ENCODE measurements at places on chromosomes 12 and 14.

DNA sequence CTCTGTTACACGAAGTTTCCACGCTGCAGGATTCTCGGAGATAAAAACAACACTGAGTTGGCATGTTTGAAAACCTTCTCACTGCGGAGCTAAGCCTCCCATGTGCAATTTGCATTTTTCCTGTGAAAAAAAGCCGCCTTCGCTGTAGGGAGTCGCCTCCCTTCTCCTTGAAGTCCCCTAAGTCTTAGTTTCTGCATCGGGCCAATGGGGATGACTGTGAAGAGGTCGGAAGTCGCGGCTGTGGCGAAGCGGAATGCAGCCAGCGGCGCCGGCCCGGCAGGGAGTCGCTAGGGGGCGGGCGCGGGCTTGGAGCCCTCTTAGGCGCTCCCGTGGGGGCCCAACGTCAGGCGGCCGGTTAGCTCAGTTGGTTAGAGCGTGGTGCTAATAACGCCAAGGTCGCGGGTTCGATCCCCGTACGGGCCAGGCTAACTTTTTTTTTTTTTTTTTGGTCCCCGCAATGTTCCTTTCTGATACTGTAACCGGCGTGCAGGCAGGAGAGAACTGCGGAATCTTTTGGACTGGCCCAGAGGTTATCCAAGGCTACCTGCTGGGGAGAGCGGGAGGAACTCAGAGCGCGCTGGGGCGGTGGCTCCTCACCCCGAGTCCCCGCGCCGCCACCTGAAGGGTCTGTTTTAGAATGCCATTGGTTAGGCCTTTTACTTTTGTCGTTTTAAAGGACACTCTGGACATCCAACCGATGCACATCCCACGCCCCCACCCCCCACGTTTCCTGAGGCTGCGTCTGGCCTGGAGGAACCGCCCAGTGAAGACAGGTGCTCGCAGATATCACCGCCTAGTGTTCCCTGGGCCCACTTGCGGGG is 2.6 kb upstream of the ZNF839 start:
- peak; percentile 74 for DNase-seq

GRCh38 chr12:4091016-4091743 is 182.4 kb upstream of the CCND2 start:
- no peak for DNase-seq

GRCh38 chr12:98453070-98453469 is 62.3 kb upstream of the TMPO start:
- DNase-seq = no peak

- no peak for DNase-seq
Observed at GRCh38 chr14:95313707-95314106, 6.0 kb downstream of the CLMN start.

- no peak for DNase-seq
Observed at GRCh38 chr12:89347325-89347829, 4.9 kb downstream of the DUSP6 start.

- no peak for DNase-seq
Observed at GRCh38 chr14:66910311-66910840, 278.9 kb upstream of the GARIN2 start.

- no peak for DNase-seq
Observed at GRCh38 chr12:24185782-24186181, 236.3 kb upstream of the SOX5 start.

- no peak for DNase-seq
Observed at GRCh38 chr12:10196210-10196609, 16.5 kb upstream of the GABARAPL1 start.

Measured in AG04450 (cell line).